ENCODE measurements at places on chromosomes 4 and X. TPM values are rescaled to one million over a fixed set of nuclear protein-coding genes. Genes with fewer than 3 reads are reported as not detected.

TRMT2B gene
- 14.2 TPM for polyA plus RNA-seq

DNA sequence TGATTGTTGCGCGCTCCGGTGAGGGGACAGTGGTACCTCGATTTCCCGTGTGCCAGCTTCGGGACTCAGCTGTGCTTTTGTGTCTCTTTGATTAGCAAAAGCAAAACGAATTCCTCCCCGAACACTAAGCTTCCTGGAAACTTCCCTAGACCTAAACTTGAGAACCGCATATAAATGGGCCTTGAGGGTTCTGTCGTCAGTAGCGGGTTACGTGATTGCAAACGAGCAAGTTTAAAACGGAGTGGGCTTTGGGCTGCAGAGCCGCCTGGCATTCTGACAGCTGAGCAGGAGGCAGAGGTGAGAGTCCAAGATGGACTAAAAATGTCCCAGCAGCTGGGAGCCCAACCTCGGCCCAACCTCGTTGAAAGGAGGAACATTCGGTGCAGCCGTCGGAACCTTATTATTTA is 1.2 kb upstream of the TAPT1 start:
- no peak for DNase-seq

GPRASP2 gene
- 12.0 TPM for polyA plus RNA-seq

DNA sequence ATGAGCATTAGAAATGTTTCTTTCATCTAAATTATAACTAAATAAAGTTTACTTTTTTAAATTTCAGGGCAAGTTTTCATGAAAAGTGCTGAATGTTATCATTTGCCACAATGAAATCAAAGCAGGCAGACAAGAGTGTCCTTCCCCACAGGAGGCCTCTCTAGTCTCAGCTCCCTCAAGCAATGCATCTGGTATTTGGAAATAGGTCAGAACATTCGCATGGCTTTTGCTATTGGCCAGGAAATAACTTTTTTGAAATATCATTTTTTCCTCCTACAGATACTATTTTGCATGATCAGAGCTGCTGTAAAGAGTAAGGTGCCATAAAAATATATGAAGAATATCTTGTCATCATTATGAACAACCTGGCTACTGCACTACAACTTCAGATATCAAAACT is 41.1 kb downstream of the MAD2L1 start:
- no peak for DNase-seq

TMEM271 gene
- not detected for polyA plus RNA-seq

DNA sequence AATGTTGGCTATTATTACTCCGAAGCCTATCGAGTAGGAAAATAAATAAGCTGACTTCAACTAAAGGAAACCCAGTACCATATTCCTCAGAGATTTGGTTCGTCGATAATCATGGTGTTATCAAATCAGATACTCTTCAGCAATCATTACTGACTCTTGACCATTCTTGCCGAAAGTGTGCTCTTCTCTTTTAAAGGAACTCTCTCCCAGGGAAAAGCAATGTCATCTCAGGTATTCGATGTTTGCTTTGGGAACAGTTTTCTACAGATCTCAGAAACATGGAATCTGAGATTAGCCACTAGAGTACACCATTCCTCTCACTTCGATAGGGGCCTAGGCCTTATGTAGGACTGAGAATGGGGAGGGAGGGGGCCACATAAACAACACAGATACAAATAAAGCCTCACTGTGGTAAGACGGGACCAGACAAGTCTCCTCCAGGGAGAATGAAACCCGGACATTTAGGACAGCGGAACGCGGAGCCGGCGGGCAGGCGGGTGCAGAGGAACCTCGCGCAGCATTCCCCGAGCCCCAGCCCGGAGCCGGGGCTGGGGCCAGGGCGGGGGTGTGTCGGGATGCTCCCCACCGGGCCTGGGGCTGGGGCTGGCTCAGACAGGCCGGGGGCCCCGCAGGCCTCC is 581 bp downstream of the DNAJB14 start:
- DNase-seq = no peak

DNA sequence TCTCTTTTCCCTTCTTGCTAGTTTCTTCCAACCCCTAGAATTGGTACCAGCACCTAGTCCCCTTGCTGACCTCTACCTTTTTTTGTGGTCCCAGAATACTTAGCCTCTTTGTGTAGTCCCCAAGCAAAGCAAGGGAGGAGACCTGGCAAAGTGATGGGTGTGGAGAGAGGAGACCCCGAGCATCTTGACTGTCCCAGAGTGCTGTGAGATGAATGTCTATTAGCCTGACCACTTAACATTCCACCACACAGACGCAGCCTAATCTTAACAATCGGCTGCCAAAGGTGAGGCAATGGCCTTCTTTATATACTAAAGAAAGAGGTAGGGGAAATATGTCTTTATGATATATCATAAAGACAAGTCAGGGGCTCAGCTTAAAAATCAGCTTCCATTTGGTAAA is 55.9 kb downstream of the TRIM2 start:
- no peak for DNase-seq

- DNase-seq = no peak
These were observed 62.8 kb upstream of the RPA4 start for GRCh38 chrX:96820935-96821334.

DCAF8L1 gene
- polyA plus RNA-seq = not detected

DNA sequence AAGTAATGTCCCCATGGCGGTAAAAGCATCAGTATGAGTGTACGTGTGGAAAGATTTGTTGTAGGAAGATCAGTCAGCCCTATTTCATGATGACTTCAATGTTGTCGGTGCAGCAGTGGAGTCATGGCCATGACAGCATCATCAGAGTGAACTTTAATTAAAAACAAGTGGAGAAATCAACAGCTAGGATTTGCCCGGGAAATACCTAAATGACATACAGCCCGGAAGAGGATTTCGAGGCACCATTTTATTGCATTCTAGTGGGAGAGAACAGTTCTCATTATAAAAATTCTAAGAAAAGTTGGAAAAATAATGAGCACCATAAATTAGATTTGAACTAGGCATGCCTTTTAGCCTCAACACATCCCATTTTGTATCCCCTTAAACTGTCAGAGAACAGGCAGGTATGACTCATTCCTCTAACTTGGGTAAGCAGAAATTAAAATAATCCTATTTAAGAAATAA is 170.1 kb downstream of the SHROOM3 start:
- no peak for DNase-seq

Measured in AG04450 (cell line).